ENCODE measurements at places on chromosomes 7 and 10. TPM values are rescaled to one million over a fixed set of nuclear protein-coding genes. Genes with fewer than 3 reads are reported as not detected.

Gene CAMK2B
- total RNA-seq: not detected

Gene C10orf105
- total RNA-seq: 0.34 TPM

Gene SLC39A12
- total RNA-seq: 0.13 TPM

Gene HOGA1
- total RNA-seq: 1.3 TPM

Gene ADAM12
- 12.3 TPM for total RNA-seq

Gene CALN1
- not detected for total RNA-seq

Gene SPAM1
- not detected for total RNA-seq

Gene ZPBP
- total RNA-seq: 1.2 TPM

Gene C10orf120
- total RNA-seq: not detected

Gene OR6B1
- not detected for total RNA-seq

Gene TMEM26
- 4.1 TPM for total RNA-seq

Gene AGBL3
- total RNA-seq: 3.9 TPM
